Activated T-helper 1 cell treated with Interleukin-2 at 50 U/mL for 16 hours (primary cell): ENCODE measurements at places on chromosomes 11 and 22.

GRCh38 chr11:47499614-47500013 is 50.7 kb upstream of the RAPSN start:
- DNase-seq, result no peak

- no peak for DNase-seq
Measured at GRCh38 chr22:26431261-26431995, 2.4 kb downstream of the ASPHD2 start.

DNA sequence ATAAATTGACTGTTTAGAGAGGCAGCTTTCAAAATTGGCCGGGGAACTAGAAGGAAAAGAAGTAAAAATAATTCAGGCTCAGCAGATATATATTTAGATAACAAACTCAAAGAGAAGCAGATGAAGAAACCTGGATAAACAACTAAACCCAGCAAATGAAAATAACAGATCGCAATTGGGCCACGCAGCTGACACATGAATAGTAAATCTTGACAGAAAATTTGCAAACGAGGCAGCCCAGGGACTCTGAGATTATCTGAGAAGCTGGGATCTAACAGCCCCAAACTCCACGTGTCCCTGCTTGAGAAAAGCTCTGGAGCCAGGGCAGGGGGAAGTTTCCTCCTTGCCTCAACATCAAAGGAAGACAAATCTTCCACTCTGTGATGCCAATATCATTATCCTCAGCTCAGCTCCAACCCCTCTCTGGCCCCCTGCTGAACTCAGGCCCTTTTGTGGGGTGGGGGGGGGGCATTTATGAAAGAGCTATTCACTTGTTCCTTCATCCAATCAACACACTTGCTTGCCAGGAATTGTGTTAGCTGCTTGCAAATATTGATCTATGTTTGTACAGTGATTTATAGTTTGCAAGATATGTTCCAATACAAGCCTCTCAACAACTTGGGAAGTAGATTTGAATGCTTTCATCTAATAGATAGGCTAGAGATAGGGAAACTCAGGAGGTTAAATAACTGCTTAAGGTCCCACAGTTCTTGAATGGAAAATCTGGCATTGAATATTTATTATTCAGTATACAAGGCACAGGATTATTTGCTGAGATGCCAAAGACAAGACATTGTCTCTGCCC is 72.5 kb upstream of the C11orf87 start:
- DNase-seq, result no peak

DNA sequence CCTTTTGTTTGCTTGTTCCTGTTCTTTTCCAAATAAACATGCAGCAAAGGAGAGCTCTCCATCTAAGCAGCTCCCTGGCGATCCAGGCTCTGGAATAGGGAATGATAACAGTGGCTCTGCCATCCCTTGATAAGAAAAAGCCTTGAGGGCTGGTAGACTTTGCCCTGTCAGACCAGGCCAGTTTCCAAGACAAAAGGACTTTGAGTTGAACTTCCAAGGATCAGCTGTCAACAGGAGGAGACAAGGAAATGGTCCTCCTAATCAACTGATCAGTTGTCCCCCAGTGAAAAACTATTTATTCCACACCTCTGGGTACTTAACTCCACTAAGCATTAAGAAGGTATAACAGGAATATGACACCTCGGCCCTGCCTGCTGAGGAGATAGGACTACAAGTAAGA is 127.8 kb downstream of the PARVA start:
- DNase-seq, result no peak

- DNase-seq, result no peak
Measured at GRCh38 chr22:43974028-43974545, 18.8 kb downstream of the SAMM50 start.

- DNase-seq, result no peak
Measured at GRCh38 chr11:74784234-74784633, 35.6 kb downstream of the RNF169 start.

DNA sequence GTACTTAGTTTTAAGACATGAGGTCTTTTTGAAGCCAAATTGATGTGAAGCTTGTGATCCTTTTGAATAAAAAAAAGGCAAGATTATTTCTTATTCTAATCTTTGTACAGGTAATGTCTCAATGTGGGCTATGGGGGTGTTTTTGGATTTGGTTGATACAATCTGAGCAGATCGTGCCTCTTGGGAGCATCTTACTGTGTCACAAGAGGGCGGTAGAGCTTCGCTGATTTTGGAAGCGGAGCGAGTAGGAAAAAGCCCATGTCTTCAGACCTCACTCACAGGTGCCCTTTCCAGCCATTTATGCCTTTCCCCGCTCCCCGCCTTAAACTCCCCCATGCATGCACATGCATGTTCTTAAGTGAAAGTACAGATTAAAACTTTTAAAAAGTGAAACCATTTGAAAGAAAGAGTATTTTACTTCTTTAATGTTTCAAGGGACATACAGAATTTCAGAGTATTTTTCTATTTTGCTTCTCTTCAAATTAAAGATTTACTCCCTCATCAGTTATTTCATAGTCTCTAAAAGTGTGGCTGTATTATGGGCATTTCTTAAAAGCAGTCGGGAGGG is 18.8 kb downstream of the DDX25 start:
- no peak for DNase-seq

GRCh38 chr11:25794804-25795203 is 537.1 kb upstream of the ANO3 start:
- DNase-seq, result no peak

DNA sequence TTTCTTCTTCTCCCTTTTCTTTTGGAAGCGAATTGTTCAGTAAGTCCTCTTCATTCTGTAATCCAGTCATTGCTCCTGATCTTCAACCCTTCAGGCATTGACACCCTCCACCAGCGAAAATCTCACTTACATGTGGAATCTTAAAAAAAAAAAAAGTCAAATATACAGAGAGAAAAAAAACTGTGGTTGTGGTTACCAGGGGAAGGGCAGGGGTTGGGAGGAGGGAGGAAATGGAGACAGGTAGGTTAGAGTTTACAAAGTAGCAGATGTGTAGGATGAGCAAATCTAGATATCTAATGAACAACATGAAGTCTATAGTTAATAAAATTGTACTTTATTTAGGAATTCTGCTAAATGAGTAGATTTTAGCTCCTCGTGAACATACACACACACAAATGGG is 17.7 kb upstream of the TMEM123 start:
- DNase-seq, result no peak

- DNase-seq, result no peak
Measured at GRCh38 chr11:134973801-134974200, 561.8 kb upstream of the B3GAT1 start.

DNA sequence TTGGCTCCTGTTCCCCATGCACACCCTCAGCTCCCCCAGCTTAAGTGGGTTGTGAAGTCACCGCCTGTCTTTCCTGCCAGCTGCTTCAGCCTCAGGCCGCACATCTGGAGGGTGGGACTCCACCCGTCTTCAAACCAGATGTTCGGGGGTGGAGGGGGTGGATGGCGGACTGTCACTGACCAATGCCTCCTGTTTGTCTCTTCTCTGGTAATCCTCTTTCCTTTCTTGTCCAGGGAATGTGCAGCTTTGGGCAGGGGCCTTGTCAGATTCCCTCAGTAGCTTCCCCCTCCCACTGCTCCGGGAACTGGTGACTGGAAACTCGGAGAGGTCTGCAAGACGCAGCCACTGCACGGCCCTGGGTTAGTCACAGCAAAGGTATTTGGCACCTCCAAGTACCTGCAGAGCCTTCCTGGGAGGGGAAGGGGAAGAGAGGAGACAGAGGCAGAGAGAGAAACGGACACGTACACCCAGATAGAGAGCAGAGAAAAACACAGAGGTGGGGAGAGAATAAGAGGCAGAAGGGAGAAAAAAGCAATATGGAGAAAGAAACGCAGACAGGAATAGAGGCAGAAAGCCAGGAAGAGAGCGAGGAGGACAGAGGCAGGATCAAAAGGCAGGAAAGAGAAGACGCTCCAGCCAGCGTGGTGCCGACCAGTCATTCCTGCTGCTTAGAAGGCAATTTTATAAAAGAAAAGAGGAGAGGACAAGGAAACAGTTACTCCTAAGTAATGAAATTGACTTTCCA is 56.1 kb upstream of the TIMP3 start:
- no peak for DNase-seq

DNA sequence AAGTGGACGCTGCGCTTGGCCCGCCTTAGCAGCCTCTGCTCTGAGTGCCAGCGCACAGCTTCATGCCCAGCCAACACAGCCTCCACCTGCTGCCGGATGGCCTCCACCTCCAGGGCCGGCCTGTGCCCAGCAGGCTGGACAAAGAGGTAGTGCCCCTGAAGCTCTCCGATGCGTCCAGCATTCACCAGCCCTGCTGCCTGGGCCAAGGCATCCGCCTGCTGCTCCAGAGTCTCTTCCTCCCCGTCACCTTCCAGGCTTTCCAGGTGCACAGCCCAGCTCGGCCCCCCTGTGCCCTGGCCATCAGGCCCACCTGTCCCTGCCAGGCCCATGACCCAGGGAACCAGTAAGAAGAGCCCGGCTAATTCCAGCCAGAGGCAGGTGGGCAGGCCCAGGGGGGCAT is 2.5 kb downstream of the PCSK7 start:
- DNase-seq, result no peak

GRCh38 chr11:114082767-114083181 is 23.3 kb downstream of the ZBTB16 start:
- no peak for DNase-seq

GRCh38 chr11:8833568-8834315 is 77.2 kb upstream of the AKIP1 start:
- no peak for DNase-seq

DNA sequence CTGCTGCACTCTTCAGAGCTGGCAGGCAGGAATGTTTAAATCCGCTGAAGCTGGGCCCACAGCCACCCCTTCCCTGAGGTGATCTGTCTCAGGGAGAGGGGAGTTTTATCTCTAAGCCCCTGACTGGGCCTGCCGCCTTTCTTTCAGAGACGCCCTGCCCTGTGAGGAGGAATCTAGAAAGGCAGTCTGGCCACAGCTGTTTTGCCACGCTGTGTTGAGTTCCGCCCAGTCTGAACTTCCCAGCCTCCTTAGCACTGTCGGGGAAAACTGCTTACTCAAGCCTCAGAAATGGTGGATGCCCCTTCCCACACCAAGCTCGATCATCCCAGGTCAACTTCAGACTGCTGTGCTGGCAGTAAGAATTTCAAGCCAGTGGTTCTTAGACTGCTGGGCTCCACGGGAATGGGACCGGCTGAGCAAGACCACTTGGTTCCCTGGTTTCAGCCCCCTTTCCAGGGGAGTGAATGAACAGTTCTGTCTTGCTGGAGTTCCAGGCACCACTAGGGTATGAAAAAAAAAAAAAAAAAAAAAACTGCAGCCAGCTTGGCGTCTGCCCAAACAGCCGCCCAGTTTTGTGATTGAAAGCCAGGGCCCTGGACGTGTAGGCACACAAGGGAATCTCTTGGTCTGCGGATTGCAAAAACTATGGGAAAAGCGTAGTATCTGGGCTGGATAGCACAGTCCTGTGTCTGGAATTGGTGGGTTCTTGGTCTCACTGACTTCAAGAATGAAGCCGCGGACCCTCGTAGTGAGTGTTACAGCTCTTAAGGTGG is 127.4 kb downstream of the SPON1 start:
- DNase-seq, result no peak

DNA sequence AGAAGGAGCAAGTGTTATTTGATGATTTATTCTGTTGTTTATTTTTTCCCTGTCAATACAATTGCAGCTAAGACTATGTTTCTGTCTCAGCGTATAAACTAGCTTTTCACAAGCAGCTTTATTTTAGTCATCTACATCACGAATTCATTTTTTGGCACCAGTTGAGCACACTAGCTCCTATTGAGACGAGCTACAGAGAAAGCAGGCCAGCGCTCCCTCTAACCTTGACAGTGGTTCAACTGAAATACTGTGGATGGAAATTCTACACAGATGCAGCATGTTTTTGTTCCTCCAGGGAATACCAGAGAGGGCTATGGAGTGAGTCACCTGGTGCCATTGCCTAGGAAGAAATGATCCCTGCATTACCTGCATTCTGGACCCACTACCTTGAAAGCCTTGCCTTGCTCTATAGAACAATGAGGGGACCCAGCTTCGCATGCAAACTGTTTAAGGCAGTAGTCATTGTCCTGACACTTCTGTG is 108.2 kb upstream of the ARHGAP42 start:
- no peak for DNase-seq

DNA sequence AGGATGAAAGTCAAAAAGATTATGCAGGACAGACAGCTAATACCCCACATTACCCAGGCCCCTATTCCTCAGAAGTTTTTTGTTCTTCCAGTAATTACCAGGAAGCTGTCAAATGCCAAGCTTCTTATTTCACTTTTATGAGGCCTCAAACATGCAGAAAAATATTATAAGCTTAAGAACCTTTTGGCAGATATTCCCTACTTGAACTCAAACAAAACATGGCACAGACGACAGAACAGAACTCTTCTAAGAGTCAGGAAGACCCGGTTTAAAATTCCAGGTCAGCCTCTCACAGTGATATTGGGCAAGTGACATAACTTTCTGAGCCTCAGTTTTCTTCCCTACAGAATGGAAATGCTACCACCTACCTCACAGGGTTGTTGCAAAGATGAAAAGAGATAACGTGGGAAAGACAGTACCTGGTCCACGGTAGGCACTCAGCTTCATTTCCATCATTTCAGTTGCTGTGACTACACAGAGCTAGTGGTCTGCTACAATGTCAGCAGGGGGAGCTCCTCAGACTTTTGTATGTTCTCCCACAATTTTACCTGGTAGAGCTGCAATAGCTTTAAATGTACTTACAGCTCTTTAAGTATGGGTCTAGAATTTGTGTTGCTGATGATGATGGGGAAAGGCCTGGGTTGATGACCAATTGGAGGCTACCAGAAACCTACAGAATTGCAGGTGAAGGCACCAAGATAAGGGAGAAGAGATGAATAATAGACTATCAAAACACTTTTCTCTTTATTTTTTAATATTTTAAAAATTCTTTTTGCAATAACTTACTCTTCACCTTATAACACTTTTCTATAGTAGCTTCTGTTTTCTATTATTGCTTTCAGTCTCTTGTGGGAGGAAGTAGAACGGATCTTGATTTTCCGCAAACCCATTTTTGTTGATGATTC is 98.3 kb upstream of the CHRM4 start:
- no peak for DNase-seq

- DNase-seq, result no peak
Measured at GRCh38 chr11:19199771-19200170, 2.0 kb downstream of the CSRP3 start.

- no peak for DNase-seq
Measured at GRCh38 chr22:28907311-28908008, 24.1 kb downstream of the ZNRF3 start.

DNA sequence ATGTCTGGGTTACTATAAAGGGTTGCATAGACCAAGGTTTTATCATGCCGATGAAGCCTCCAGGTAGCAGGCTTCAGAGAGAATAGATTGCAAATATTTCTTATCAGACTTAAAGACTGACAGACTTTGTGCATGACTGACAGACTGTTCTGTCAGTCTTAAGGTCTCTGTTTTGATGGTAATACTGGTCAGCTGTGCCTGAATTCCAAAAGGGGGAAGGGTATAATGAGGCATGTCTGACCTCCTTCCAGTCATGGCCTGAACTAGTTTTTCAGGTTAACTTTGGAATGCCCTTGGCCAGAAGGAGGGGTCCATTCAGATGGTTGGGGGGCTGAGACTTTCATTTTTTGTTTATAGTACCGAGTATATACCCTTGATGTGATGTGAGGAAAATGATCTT is 4.7 kb upstream of the KCTD14 start:
- DNase-seq, result no peak

- no peak for DNase-seq
Measured at GRCh38 chr11:1400317-1401170, 10.8 kb downstream of the BRSK2 start.
